ENCODE measurements at places on chromosomes 12 and 14.

DNA sequence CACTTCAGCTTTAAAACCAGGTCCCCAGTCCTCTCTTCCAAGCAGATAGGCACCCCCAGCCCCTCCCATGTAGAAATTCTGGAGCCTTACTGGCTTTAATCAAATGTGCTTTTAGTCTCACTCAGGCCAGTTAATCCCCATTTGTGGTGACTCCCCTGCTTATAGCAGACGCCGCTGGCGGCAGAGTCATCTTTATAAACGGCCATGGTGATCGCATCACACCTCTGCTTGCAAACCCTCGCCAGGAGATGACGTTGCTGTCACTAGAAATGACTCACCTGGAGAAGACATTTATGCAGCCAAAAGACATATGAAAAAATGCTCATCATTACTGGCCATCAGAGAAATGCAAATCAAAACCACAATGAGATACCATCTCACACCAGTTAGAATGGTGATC lies 369.3 kb downstream of the VRK1 start:
- no peak for DNase-seq

GRCh38 chr12:116434155-116435011 lies 124.8 kb upstream of the MAP1LC3B2 start:
- peak; percentile 85 for DNase-seq

GRCh38 chr14:45916340-45916953 lies 663.4 kb upstream of the MIS18BP1 start:
- DNase-seq, result no peak

- no peak for DNase-seq
Measured at GRCh38 chr12:113425960-113426453, 3.8 kb downstream of the SDSL start.

- no peak for DNase-seq
Measured at GRCh38 chr12:122155705-122156104, 18.3 kb downstream of the IL31 start.

DNA sequence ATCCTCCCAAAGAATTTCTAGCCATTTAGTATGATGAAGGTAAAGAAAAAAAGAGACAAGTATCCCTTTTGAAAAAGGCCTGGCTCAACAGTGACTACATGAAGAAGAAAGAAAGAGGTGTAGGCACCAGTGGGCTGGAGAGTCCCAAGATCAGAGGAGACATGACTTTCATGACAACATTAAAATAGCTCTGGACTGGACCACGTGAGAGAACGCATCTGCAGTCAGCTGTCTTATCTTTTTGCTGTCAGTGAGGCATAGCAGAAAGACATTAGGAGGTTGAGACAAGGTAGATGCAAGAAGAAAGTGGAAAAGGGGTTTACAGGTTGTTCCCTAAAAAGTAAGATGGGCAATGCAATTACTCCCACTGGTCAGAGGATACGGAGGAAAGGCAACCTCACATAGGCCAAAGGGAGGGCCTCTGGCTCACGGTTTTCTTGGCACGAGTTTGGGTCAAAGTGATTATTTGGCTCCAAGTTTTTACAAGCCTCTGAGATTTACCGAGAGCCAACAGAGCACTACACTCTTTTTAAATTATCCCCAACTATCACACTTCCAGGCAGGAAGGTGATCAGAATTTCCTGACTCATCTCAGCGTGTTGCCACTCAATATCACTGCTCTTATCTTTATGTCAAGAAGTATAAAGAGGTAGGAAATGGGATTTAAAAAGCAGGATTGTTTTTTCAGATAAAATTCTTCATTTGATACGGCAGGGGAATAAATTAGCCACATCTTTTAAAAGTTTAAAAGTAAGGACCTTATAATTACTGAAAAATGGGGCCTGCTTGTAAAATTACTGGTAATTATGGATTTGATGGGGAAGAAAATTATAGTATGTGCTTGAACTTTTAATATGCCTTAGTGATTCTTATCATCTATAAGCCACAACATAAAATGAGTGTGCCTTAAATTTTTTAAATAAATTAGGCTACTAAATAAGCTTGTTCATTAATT lies 29.2 kb downstream of the TMTC1 start:
- DNase-seq, result no peak

GRCh38 chr12:106058256-106059182 lies 80.2 kb downstream of the NUAK1 start:
- peak; percentile 69 for DNase-seq

DNA sequence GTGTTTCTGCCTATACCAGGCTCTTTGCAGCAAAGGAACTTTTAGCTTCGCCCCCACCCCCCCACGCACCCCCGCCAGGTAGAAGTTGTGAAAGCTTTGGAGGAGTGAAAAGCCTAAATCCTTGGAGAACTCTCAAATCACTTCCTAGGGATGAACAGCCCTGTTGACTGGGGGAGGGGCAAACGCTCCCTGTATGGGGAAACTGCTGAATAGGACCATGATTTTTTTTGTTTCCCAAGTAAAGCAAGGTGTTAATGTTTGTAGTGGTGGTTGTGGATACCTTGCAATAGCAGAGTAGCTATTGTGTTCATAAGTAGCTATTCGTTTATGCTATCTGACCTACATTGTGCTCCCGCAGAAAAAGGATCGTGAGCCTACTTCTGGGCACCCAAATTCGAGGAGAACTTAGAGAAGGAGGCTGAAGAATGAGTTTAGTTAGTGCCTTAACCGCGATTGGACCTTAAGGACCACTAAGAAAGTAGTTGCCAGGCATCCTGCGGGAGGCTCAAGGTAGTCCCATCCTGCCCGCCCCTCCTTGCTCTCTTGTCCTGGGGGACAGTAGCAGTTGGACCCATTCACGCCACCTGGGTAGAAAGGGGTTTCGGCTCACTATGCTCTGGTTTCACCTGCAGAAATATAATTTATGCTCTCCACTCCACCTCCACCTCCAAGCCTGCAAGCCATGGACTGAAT lies 901 bp upstream of the NFKBIA start:
- peak; percentile 30 for DNase-seq

- no peak for DNase-seq
Measured at GRCh38 chr14:54123841-54124240, 167.2 kb upstream of the BMP4 start.

GRCh38 chr14:31228533-31228932 lies 20.9 kb upstream of the HECTD1 start:
- DNase-seq, result no peak

DNA sequence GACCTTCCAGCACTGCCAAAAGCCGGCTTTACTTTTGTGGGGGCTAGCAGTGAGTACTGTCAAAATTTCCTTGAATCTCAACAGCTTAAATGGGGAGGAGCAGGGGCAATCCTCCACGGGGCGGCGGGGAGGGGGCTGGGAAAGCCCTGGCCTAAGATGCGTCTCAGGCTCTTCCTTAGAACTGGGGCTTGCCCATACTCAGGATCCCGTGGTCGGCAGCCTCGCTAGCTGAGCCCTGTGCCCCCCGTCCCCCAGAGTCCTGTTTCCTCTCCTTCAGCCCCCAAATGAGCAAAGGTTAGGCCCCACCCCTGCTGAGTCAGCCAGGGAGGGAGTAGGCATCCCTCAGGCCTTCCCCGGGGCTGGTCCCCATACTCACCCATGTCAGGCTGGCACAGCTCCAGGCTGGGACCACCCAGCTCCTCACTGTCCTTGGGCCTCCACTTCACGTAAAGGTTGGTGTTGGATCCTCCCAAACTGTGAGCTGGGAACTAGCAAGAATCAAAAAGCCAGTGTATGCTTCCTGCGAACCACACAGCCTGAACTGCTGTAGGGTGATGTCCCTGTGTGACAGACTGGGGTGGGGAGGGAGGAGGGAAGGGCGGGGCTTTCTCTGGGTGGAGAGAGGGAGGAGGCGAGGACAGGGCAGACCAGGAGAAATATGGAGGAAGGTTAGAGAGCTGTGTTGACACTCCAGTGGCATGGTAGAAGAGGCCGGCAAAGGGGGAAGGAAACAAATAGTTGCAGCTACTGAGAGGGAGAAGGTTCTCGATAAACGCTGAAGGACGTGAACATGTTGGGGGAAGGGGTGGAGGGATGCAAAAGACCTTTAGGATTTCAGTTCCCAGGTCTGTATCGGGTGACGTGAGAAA lies 5.9 kb upstream of the BAZ2A start:
- peak; percentile 92 for DNase-seq

GRCh38 chr14:30221546-30221945 lies 293.9 kb upstream of the PRKD1 start:
- DNase-seq, result peak; percentile 75

- DNase-seq, result no peak
Measured at GRCh38 chr12:86959766-86960458, 703.7 kb upstream of the MGAT4C start.

- no peak for DNase-seq
Measured at GRCh38 chr12:46387670-46388069, 15.1 kb upstream of the SLC38A2 start.

DNA sequence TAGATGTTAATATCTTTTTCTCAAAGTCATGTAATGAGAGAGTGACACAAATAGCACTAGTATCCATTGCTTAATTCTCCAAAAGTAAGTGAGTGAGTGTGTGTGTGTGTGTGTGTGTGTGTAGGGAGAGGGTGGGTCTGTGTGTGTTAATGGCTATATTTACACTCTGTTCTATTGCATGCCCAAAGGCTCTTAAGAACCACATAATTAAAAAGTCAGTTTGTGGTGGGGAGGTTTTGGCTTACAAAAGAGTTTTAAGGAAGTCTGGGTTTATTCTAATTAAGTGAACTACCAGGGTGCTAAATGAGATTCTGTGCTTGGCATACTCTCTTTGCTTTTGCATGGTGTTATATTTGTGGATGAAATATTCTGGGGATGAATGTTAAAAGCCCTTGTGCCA lies 1897.6 kb upstream of the FLRT2 start:
- DNase-seq, result no peak

DNA sequence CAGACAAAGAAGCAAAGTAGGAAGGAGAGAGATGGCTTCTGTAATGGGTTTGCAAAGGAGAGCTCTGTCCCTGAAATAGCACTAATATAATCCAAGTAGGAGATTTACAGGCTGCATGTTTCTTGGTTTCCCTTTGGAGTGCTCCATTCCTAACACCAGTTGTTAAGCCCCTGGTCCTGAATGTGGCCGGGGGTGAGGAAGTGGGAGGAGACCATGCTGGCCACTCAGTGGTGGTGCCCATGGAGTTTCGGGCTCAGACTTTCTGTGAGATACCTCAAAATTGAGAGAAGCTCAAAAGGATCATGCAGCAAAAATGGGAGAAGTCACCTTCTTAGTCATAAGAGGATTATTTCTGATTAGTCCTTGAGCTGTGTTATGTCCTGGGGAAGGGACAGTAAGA lies 88.5 kb downstream of the DAD1 start:
- DNase-seq, result no peak

- no peak for DNase-seq
Measured at GRCh38 chr12:107319533-107320032, 226.2 kb upstream of the CRY1 start.

DNA sequence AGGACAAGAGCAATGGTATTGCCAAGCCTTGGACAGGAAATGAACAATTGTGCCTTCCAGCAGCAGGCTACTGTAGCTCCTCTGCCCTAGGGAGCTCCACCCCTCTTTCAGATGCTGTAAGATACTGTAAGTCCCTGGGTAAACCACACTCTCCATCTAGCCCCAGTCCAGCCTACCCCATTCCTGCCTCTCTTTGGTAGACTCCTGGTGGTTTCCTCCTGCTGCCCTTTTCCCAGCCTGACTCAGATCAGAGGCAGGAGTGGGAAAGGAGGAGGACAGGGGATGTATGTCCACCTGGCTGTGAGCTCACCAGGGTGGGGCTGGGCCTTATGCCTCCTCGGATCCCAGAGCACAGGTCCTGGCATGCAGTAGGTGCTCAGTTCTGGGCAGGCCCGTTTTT lies 174.6 kb downstream of the ESRRB start:
- no peak for DNase-seq

DNA sequence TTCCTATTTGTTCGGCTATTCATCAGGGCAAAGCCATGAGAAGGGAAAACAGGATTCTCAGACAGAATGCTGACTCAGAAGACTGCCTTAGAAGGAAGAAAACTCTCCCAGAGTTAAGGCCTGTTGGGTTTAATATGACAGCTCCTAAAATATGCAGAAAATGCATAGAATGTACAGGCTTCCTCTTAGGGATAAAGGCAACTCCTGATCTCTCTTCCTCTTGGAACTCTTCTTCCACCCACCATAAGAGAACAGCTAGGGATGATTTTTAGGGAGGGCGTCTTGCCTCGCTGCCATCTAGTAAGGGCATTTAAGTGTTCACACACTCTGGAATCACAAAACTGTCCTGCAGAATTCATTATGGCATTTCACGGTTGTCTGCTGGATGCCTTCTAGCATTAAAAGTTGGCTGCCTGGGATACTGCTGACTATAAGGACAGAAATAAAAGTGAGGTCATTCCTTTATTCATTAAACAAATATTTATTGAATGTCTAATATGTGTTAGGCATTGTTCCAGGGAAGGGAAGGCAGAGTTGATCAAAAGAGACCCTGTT lies 73.7 kb downstream of the DCAF5 start:
- peak; percentile 86 for DNase-seq

DNA sequence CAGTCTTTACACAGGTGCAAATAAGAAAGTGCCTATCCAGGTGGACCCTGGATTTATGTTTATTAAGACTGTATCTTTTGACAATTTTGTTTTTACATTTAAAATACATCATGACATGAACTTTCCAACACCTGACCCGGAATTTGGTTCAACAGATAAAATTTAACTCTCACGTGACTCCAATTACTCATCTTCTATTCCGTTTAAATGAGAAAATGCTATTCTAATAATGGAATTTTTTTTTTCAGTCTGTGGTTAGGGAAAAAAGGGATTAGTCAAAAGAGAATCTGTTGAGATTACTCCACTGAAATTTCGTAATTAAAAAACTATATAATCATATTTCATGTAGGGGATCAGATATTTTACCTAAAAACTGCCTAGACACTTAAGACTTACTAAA lies 11.1 kb downstream of the VPS37B start:
- no peak for DNase-seq

DNA sequence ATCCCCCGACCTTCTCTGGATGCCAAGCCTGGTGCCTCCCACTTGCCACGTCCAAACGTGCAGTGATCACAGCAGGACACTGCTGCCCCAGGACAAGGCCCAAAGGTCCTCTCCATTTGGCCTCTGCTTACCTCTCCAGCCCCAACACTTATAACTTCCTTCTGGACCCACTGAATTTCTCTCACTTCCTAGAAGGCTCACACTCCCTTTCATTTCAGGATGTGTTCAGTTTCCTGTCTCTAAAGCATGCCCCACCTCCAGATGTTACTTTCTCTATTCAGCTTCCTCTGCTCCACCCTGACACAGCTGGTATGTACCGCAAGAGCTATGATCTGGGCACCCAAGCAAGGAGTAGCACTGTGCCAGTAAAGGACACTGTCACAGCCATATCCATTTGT lies 33.0 kb downstream of the CDKL1 start:
- peak; percentile 36 for DNase-seq

GRCh38 chr12:14156606-14157005 lies 175.2 kb upstream of the GRIN2B start:
- DNase-seq, result no peak

- DNase-seq, result no peak
Measured at GRCh38 chr14:69699748-69700303, 67.1 kb upstream of the SRSF5 start.
